ENCODE measurements at places on chromosomes 5 and 9.

DNA sequence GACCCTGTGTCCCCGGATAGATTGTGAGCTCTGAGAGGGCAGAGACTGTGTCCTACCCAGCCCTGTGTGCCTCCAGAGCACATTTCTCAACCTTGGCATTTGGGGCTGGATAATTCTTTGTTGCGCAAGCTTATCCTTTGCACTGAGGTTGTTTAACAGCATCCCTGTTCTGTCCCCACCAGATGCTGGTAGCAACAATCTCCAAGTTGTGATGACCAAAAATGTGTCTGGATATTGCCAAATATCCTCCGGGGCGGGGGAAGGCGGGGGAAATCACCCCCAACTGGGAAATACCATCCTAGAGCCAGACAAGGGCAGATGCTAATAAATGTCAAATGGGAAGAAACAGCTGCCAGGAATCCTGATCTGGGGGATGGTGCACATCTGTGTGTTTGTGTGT lies 24.0 kb upstream of the TNIP1 start:
- DNase-seq, result no peak

DNA sequence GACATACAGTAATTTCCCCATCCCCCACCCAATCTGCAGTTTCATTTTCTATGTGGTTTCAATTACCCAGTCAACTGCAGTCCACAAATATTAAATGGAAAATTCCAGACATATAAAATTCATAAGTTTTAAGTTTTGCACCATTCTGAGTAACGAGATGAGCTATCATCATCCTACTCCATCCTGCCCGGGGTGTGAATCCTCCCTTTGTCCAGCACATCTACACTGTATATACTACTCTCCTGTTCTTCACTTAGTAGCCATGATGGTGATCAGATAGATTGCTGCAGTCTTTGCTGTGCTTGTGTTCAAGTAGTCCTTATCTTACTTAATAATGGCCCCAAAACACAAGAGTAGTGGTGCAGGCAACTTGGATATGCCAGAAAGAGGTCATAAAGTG lies 11.3 kb downstream of the OXCT1 start:
- no peak for DNase-seq

- DNase-seq, result no peak
Measured at GRCh38 chr5:100464418-100464817, 70.8 kb upstream of the FAM174A start.

- DNase-seq, result no peak
Measured at GRCh38 chr5:142941245-142941644, 171.1 kb downstream of the ARHGAP26 start.

DNA sequence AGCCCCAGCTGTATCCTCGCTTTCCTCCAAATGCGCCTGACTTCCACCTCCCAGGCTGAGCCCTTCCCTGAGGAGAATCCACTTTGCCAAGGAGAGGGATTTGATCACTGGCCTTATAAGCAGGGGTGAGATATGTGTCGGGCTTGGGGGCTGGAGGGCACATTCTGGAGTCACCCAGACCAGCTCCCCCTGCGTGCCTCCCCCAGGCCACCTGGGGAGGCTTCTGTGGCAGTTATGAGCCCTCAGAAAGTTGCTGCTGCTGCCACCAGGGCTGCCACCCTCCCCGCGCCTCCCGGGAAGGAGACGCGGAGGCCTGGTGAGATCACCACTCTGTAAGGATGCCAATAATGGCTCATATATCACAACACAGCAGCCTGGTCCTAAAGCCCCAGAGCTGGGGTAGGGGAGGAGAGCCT lies 211.5 kb downstream of the PAPPA start:
- peak; percentile 33 for DNase-seq

DNA sequence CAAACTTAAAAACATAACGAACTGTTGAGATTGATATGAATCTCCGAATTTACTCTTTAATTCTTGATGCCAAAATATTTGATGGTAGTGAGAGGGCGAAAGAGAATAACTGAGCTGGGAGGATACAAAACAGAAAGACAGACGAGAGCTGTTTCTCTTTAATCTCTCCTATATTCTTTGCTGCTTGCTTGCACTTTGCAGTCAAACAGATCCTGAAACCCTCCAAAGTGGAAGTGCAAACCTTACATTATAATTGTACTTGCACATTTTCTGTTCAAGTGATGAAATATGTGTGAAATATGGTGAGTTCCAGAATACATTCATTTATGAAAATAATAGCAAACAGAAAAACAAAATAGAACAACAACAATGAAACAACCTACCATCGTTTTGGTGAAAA lies 63.8 kb downstream of the PAM start:
- DNase-seq, result no peak

DNA sequence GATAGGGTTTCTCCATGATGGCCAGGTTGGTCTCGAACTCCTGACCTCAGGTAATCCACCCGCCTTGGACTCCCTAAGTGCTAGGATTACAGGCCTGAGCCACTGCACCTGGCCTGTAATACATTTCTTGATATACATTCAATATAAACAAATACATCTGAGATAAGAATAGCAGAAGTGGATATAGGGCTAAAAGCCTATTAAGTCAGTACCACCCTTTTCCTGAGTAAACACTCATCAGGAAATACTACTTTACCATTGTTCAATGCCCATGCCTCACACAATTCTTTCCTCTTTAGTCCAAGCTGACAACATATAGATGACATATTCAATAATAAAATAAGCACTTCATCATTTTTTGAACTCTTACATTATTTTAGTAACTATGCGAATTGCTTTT lies 64.8 kb downstream of the MRPS27 start:
- peak; percentile 16 for DNase-seq

DNA sequence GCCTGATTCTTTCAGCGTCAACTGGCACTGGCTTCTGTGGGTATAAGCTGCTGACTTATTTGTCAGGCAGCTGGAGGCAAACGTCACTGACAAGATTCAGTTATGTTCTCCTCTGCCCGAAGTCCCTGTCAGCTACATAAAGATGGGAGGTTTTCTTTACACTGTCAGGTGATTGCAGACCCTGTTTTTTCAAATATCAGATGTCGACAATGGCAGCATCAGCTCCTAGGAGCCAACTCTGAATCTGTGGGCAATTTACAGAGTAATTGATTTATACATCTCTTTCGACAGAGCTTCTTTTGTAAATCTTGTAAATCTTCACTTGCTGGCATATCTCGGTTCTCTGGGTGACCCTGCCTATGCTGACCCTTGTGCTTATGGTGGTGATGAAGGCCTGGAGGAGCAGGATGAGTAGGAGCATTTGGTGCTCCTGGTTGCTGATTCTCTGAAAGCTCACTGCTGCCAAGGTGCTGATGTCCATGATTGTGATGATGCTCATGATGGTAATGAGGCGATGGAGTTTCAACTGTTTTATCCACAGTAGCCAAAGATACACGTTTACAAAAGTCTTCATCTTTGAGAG lies 10.9 kb downstream of the SELENOP start:
- no peak for DNase-seq

DNA sequence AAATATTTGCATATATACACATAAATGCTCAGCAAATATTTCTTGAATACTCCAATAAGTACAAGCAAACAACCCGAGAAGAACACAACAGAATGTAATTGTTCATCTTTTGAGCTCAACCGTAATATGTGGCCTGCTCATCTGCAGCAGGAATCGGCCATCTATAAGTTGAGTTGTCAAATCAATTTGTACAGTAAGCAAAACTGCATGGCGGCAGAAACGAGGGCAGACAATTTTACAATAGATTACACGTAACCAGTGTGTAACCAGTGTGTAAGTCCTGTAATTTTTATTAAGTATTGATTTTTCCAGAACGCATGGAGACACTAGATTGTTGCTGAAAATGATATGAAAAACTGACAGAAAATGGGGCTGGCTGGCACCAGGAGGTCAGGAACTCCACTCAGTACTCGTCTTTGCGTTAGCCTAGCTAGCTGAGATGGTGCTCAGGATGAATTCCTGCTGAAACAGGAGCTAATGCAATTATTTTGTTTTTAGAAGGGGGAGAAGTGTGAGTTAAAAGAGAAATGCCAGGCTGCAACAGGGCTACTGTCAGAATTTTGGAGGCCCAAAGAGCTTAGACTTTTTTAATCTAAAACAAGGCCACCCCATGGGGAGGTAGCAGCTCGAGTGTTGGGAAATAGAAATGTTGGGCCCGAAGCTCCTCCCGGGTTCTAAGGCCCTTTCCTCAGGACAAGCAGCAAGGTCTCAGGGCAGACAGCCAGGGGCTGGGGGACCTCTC lies 682 bp downstream of the DHX29 start:
- DNase-seq, result no peak

- DNase-seq, result no peak
Measured at GRCh38 chr9:6068983-6069382, 53.6 kb upstream of the RANBP6 start.

- no peak for DNase-seq
Measured at GRCh38 chr5:124527220-124527991, 219.0 kb downstream of the ZNF608 start.

- DNase-seq, result no peak
Measured at GRCh38 chr5:103465891-103466290, 96.7 kb downstream of the NUDT12 start.

GRCh38 chr9:130471411-130472183 lies 26.8 kb downstream of the ASS1 start:
- no peak for DNase-seq

GRCh38 chr5:14513266-14513665 lies 68.3 kb upstream of the OTULINL start:
- no peak for DNase-seq

GRCh38 chr5:69462170-69462569 lies 30.4 kb upstream of the OCLN start:
- DNase-seq, result no peak

GRCh38 chr5:171782332-171782966 lies 3.2 kb upstream of the SMIM23 start:
- DNase-seq, result no peak

GRCh38 chr9:14007190-14007769 lies 306.7 kb downstream of the NFIB start:
- DNase-seq, result no peak
